ENCODE measurements at places on chromosomes 3 and 15.

GRCh38 chr3:30770387-30770786 lies 124.1 kb downstream of the GADL1 start:
- no peak for DNase-seq

DNA sequence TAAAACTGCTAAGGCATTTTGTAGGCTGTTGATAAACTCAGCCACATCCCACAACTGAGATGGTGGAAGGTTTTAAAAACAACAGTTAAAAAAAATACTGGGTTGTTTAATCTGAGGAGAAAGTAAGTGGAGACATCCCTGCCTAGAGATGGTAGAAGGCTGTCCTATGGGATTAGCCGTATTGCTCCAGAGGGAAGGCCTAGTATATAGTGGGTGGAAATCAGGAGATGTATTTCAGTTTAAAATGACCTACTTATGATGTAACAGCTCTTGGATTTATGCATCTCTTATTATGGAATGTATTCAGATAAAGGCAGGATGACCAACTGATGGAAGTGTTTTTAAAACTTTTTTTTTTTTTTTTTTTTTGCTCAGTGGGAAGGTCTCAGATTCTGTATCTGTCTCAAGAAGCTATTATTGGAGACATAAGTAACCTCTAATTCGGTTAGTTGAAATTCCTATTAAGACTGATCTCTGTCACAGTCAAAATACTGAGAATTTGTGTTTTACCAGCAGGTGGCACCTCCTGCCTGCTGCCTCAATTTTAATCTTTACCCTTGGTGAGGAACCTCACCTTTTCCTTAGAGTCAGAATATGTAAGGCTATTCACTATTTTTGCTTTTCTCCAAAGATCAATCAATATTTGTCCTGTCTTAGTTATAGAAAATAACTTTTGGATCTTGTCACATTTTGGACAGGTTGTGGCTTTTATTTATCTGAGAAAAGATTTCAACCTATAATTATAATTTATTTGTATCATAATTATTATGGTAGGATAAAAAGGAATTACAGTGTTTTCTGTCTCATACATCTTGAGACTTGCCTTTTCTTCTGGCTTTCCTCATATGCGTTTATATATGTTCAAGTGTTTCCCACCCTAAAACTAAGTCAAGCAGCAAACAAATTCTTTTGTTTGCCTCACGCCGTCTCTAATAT lies 63.0 kb downstream of the VPS8 start:
- peak; percentile 73 for DNase-seq

GRCh38 chr3:11556851-11557644 lies 86.7 kb downstream of the VGLL4 start:
- no peak for DNase-seq

DNA sequence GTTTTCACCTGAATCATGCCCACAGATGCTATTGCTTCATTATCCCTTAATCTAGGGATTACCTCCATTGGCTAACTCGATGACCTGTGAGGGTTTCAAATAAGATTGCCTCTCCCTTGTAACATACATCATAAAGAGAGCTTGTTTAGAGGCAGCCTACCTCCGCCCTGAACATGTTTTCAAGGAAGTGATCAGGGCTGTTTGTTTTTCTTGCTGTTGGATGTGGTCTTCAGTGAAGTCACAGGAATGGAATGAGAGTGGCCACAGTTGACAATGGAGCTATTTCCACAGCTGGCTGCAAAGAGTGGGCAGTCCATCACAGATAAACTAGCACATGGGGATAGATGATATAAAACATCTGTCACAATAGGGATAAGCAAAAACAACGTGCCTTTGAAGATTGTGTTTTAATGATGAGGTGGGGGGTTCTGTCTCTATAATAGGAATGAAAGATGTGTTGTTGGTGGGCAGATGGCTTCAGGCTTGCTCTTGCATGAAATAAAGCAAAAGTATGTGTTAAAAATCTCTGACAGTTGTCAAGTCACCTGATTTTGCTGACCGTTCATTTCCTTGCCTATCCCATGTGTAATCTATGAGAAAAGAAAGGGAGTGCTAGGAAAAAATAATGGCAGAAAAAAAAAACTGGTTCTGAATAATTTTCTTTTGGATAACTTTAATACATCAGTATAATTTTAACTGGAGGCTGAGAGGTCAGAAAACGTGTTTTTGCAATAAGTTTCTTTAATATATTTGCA lies 642.3 kb downstream of the RBMS3 start:
- DNase-seq, result no peak

GRCh38 chr15:27237319-27237939 lies 266.4 kb downstream of the GABRG3 start:
- DNase-seq, result no peak

DNA sequence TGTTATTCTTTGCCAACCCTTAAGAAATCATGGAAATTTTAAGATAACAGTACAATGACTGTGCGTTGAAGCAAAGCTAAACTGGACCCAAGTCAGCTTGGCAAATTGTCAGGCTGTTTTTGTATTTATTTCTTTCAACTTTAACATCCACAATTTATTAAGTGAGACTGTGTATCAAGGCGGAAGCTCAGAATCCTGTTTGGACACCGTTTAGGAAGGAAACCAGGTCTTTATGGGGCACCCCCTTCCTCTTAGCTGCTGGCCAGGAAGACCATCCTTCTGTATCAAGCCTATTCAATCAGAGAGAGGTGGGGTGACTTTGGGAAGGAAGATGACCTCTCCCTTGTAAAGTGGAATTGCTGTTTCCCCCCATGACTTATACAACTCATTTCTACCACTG lies 166.0 kb downstream of the MCTP2 start:
- no peak for DNase-seq

DNA sequence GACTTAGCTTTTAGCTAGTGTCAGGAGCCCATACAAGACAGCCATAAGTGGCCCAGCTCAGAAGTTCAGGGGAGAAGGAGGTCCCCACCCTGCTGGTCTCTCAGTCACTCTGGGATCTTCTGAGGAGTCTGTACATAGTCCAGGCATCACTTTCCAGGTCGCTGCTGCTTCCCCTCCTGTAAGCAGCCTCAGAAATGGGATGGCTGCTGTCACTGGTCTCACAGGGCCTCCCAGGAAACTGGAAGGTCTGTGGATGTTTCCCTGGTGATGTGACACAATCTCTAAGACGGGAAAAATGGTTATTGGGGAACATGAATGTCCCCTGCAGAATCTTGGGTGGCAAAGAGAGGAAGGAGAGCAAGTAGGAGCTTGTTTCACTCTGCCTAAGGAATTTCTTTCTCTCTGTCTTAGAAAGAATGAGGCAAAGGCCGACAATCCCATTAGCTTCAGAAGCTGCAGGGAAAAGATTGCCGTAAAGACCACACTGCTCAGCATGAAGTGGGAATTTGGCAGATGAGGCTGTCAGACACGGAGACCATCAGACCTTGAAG lies 43.2 kb upstream of the TNFAIP8L3 start:
- no peak for DNase-seq

GRCh38 chr3:100399341-100400071 lies 1.4 kb downstream of the TOMM70 start:
- DNase-seq, result no peak

DNA sequence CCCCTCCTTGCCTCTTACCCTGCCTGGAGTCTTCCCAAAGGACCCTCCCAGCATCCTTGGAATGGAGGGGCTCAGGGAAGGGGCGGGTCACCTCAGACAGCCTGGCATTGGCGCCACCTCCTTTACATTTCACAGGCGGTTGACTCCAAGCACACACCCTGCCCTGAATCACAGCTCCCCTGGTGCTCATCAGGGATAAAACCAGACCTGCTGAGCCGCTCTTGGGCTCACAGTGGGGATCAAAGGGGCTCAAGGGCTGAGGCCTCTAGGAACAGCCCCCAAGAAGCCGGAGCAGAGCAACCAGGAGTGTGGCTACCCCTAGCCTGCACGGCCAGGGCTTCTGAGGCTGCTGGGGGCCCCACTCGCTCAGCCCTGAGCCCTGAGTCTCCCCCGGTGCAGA lies 16.6 kb downstream of the LINGO1 start:
- no peak for DNase-seq

GRCh38 chr3:158434412-158435038 lies 136.5 kb upstream of the MLF1 start:
- DNase-seq, result peak; percentile 83

- no peak for DNase-seq
These were observed 1.1 kb upstream of the ANPEP start for GRCh38 chr15:89815769-89816168.

DNA sequence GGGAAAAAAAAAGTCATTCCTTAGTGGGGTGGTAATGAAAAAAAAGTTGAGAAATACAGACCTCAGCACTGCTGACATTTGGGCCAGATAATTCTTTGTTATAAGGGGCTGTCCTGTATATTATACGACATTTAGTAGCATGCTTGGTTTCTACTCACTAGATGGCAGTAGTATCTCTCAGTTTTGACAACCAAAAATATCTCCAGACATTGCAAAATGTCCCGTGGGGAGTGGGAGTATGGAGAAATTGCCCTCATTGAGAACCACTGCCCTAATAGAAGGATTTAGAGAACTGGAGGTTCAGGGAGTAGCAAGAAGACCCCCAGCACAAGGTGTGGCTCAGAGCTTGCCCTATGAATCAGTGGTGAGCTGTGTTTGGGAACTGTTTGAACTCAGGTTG lies 28.6 kb upstream of the TEX264 start:
- DNase-seq, result peak; percentile 66

DNA sequence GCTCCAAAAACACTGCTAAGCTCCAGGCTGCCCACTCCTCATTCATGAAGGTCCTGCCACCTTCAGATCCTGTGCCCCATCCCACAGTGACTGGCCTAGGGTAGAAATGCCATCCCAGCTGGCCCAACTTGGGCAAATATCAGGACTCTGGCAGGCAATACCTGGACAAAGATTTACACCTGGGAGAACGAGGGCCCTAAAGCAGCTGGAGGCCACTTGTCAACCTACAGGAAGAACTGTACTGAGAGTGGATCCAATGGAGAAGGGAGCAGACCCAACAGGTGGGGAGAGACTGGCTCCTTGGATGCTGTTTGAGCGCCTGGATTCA lies 57.1 kb upstream of the GATA2 start:
- DNase-seq, result no peak

GRCh38 chr15:101025501-101025885 lies 106.3 kb downstream of the LRRK1 start:
- DNase-seq, result no peak

GRCh38 chr3:128567705-128568356 lies 74.8 kb upstream of the GATA2 start:
- no peak for DNase-seq

DNA sequence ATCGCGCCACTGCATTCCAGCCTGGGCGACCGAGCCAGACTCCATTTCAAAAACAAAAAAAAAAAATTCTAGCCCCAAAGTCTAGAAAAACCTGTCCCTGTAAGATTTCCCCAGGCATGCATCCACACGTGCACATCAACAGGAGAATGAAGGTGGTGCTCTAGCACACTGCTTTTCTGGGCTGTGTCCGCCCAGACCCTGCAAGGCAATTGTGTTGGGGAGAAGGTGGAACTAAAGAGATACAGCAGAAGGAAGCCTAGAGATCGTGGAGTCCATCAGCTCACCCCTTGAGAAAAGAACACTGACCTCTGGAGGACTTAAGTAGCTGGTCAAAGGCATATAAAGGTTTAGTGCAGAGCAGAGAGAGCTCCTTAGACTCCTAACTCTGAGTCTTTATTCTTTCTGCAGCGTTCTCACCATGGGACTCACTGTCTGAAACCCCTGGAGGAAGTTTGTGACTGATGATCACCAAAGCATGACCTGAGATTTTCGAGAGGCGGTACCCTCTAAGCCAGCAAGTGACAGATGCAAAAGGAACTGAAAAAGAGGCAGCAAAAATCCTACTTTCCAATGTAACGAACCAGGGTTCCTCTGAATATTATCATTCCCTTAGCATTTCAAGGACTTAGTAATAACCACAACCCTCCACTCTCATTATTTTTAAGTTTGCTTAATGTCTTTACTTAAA lies 179.8 kb downstream of the MEX3B start:
- DNase-seq, result no peak

GRCh38 chr15:25862472-25863110 lies 536 bp downstream of the ATP10A start:
- DNase-seq, result peak; percentile 46

DNA sequence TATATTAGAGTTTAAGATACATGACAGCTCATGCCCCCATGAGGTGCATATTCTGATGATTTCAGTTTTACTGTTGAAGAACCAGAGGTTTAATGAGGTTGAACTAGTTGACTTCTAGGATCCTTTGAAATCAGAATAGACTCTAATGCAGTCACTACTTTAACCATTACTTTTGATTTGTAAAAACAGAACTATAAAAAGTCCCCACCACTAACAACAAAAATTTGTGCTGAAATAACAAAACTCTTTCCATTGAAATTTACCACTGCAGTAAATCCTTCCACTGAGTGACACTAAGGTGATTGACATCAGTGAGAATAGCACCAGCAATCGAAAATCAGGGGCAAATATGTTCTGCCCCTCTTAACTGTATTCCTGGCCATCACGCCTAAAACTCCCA lies 214.1 kb downstream of the SHQ1 start:
- DNase-seq, result no peak

DNA sequence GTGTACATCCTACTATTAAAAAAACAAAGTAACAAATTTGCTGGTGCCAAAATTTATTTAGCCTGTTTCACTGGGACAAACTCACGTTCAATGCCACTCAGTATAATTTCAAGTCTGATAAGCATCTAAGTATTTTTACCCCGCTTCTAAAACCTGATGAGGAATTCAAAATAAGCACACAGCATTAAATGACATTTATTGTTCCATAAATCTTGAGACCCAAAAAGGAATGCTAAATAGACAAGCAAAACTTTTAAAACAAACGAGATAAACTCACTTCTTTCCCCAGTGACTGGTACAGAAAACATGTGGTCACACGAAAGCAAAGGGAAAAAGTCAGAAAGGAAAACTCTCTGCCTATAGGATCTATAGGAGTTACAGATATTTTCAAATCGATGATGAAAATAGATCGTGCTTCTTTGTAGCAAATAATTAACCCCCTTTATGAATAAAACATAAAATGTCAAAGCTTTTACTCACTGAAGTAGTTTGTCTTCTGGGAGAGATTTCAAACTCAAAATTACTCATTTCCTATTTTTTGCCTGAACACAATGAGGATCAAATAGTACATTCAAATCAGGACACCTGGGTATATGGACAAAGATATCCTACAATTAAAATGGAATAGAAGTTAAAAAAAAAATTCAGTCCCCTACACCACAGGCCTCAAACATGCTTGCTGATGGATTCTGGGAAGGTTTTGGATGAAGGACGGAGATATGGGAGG lies 51.7 kb downstream of the UBP1 start:
- no peak for DNase-seq

- peak; percentile 9 for DNase-seq
These were observed 4.1 kb upstream of the ACTC1 start for GRCh38 chr15:34799149-34800101.

GRCh38 chr3:52481819-52482521 lies 13.2 kb upstream of the STAB1 start:
- peak; percentile 36 for DNase-seq

DNA sequence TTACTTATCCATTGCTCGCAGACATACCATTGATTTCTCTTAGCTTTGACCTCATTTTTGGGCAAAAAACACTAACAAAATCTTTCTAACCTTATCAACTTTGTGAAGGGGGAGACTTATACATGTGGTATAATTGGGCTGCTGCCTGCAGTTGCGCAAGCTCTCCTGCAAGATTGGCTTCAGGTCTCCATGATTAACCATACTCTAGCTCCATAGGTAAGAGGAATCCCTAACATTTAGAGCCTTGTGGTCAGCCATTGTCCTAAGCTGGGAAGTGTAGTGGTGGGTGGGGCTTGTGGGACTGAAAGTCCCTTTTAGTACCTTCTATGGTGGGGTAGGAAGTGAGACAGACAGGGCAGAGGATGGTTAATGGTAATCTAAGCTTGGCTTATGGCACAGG lies 179.6 kb upstream of the THRB start:
- DNase-seq, result peak; percentile 13

- DNase-seq, result no peak
These were observed 141.7 kb downstream of the WDR76 start for GRCh38 chr15:43968551-43968950.

Measured in hematopoietic multipotent progenitor cell treated with erythropoietin and hydrocortisone succinate and interleukin-3 and kit ligand, for 4 days (in vitro differentiated cells).